Bronchial smooth muscle cell (primary cell): ENCODE measurements at places on chromosomes 16 and 17. TPM values are rescaled to one million over a fixed set of nuclear protein-coding genes. Genes with fewer than 3 reads are reported as not detected.

Gene TEX19
- total RNA-seq, result under 0.01 TPM in 1 of 2 replicates, not detected in the other

Gene FBXW10B
- 0.09 and 0.32 TPM in 2 replicates for total RNA-seq

Gene PHF12
- 10.7 and 14.5 TPM in 2 replicates for total RNA-seq

Gene PRKCB
- total RNA-seq, result not detected in 2 replicates

Gene TLCD1
- 3.3 and 6.1 TPM in 2 replicates for total RNA-seq

Gene SLC5A10
- total RNA-seq, result not detected in 2 replicates

Gene SSTR5
- total RNA-seq, result not detected in 2 replicates

Gene PHOSPHO1
- not detected in 2 replicates for total RNA-seq

Gene CRHR1
- total RNA-seq, result not detected in 2 replicates

Gene ZP2
- not detected in 2 replicates for total RNA-seq

Gene KRTAP3-1
- not detected in 2 replicates for total RNA-seq

Gene TNFRSF13B
- 0.09 TPM in 1 of 2 replicates, not detected in the other for total RNA-seq

Gene ALDH3A1
- 0.16 and 0.43 TPM in 2 replicates for total RNA-seq

Gene SYNGR3
- 2.7 and 2.9 TPM in 2 replicates for total RNA-seq

Gene NKD1
- total RNA-seq, result under 0.01 TPM in 2 replicates

Gene CHST5
- not detected in 2 replicates for total RNA-seq

Gene LUC7L3
- 35.2 and 37.7 TPM in 2 replicates for total RNA-seq

Gene SCNN1G
- total RNA-seq, result not detected in 2 replicates

Gene SLC16A6
- total RNA-seq, result 0.09 and 0.32 TPM in 2 replicates

Gene HLF
- 0.09 and 0.32 TPM in 2 replicates for total RNA-seq

Gene LPCAT2
- 15.8 and 26.6 TPM in 2 replicates for total RNA-seq

Gene TLCD2
- total RNA-seq, result 5.2 and 8.7 TPM in 2 replicates

Gene POLDIP2
- total RNA-seq, result 47.1 and 62.3 TPM in 2 replicates

Gene ZNF287
- 5.4 and 5.8 TPM in 2 replicates for total RNA-seq

Gene CLDN7
- 4.2 and 16.5 TPM in 2 replicates for total RNA-seq

Gene LMF1
- total RNA-seq, result 13.4 and 14.3 TPM in 2 replicates

Gene ADAP2
- total RNA-seq, result 1.3 and 2.8 TPM in 2 replicates

Gene KRTAP2-1
- not detected in 2 replicates for total RNA-seq

Gene CD300H
- total RNA-seq, result not detected in 2 replicates

Gene SLFN12L
- under 0.01 and 0.16 TPM in 2 replicates for total RNA-seq
